ENCODE measurements at places on chromosomes 16 and 17. TPM values are rescaled to one million over a fixed set of nuclear protein-coding genes. Genes with fewer than 3 reads are reported as not detected.

The FOXL1 gene
- 4.6 TPM for total RNA-seq

The COIL gene
- 17.0 TPM for total RNA-seq

The KRT36 gene
- total RNA-seq: not detected

The KRTAP3-3 gene
- not detected for total RNA-seq

The TSPOAP1 gene
- not detected for total RNA-seq

The CAPNS2 gene
- 1.7 TPM for total RNA-seq

The C17orf78 gene
- not detected for total RNA-seq

The TPSG1 gene
- total RNA-seq: not detected

The HYDIN gene
- total RNA-seq: not detected

The PPY gene
- total RNA-seq: not detected

The UMOD gene
- not detected for total RNA-seq

The KDM6B gene
- 5.6 TPM for total RNA-seq

The KRT9 gene
- total RNA-seq: not detected

The MYCBPAP gene
- total RNA-seq: 0.29 TPM

The PRAC2 gene
- not detected for total RNA-seq

The CRHR1 gene
- total RNA-seq: not detected

The NUBP1 gene
- 20.8 TPM for total RNA-seq

The TBC1D26 gene
- not detected for total RNA-seq

The DPEP2 gene
- total RNA-seq: 0.57 TPM

The GNGT2 gene
- 4.6 TPM for total RNA-seq

The UNC13D gene
- 0.76 TPM for total RNA-seq

The TBX6 gene
- 0.33 TPM for total RNA-seq

The SLFN11 gene
- 77.9 TPM for total RNA-seq

The ASGR2 gene
- not detected for total RNA-seq

The NLGN2 gene
- 5.2 TPM for total RNA-seq

The KRT13 gene
- total RNA-seq: not detected

The MEOX1 gene
- total RNA-seq: not detected

The IRF8 gene
- total RNA-seq: 0.10 TPM

The SLC12A3 gene
- total RNA-seq: not detected

The TAF1C gene
- 29.4 TPM for total RNA-seq

The MYL4 gene
- 1.5 TPM for total RNA-seq

The SETD6 gene
- 7.6 TPM for total RNA-seq

The SLC13A5 gene
- total RNA-seq: not detected

The KRT14 gene
- not detected for total RNA-seq

The CCDC78 gene
- 1.3 TPM for total RNA-seq

The SPIRE2 gene
- 1.1 TPM for total RNA-seq

The CLN3 gene
- total RNA-seq: 22.2 TPM

The MTMR4 gene
- 52.6 TPM for total RNA-seq
